Cerebellar nuclear complex (tissue), 1 donor: ENCODE measurements at places on chromosomes 7 and 10.

DNA sequence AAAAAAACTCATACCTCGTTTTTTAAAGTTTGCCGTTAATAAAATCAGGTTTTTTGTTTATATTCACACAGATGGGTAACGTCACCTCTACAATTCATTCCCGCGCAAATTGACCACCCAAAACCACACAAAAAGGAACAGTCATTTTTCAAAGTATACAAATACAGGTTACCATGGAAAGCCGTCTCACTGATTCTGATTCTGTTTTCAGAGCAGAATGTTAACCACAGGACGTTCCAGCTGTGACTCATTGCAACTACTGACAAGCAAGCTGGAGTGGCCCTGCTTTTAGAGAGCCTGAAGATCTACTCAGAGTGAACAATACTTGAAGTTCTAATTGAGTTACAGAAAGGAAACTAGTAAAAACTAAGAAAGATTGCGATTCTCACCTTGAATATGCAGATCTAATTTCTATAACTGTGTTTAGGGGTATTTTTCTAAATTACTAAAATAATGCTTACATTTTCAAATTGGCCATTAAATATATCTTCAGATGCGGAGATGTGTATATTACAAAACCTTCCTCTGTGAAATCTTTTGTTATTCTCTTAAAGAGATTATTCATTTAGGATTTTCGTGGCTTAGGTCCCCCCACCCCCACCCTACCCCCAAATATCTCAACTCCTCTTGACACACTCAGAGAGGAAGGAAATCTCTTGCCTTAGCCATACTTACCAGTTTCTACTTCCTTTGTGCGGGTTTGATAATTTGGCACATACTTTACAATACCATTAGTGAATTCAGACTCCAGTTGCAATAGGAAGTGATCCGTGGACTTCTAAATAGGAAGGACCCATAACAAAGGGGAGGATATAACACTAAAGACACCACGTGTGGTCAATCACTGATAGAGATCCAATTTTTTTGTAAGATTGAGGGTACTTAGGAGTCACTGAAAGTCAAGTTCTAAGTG is 106.0 kb downstream of the CUBN start:
- DNase-seq = no peak

- no peak for DNase-seq
These were observed 162.6 kb upstream of the GDF10 start for GRCh38 chr10:47137311-47137851.

- no peak for DNase-seq
These were observed 114.9 kb upstream of the EEPD1 start for GRCh38 chr7:36038063-36038721.

- DNase-seq = no peak
These were observed 500.4 kb downstream of the MAGI2 start for GRCh38 chr7:78953090-78953489.

DNA sequence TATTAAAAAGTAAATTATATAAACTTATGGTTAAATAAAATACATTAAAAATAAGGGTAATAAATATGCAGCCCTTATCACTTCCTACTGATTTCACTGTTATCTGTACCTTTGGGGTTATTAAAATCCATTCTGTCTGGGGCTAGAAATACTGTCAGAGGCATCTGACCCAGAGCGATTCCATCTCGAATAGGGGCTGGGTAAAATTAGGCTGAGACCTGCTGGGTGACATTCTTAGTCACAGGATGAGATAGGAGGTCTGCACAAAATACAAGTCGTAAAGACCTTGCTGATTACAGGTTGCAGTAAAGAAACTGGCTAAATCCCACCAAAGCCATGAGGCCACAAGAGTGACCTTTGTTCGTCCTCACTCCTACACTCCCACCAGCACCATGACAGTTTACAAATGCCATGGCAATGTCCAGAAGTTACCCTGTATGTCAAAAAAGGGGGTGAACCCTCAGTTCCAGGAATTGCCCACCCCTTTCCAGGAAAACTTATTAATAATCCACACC is 77.6 kb downstream of the COBL start:
- no peak for DNase-seq

DNA sequence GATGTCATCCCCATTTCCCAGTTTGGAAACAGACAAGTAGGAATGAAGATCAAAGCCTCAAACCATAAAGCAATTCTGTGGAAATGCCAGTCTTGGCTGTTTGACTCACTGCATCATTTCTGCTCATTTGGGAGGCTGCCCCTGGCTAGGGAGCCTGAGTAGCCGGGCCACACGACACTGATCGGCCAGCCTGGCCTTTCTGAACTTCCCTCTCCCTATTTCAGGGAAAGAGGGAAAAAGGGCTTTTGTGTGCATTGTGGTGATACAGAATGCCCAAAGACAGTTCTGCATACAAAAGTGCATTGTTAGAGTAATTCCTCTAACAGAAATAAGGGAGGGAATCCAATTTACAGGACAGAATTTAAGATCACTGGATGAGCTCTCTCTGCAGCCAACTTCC is 41.7 kb upstream of the OPALIN start:
- DNase-seq = no peak

GRCh38 chr7:137871170-137871915 is 24.6 kb upstream of the DGKI start:
- no peak for DNase-seq

- DNase-seq = no peak
These were observed 3.8 kb downstream of the SFXN2 start for GRCh38 chr10:102718220-102718619.

DNA sequence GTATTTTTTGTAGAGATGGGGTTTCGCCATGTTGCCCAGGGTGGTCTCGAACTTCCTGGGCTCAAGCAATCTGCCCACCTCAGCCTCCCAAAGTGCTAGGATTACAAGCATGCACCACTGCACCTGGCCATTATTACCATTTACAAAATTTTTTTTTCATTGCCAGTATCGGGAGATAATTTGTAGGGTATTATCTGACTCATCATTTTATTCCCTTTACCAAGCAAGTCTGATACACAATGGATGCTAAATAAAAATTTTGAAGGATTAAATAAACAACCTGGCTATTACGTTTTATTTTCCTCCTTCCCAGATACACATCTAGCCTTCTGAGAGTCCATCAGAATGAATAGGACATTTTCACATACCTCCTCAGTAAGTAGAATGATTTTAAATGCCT is 38.1 kb upstream of the CPN1 start:
- no peak for DNase-seq

DNA sequence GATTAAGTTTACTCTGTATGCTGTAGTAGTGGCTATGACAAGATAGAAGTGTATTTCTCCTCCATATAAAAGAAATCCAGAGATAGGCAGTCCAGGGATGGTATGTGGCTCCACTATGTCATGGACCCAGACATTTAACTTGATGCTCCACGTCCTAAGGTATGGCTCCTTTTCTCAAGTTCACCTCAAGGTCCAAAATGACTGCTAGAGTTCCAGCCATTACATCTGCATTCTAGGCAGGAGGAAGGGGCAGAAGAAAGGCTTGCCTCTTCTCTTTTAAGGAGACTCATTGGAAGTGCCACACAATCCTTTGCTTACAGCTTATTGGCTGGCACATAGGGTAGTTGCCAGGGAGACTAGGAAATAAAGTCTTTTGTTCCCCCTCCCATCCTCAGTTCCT is 27.7 kb upstream of the ATXN7L1 start:
- DNase-seq = no peak

GRCh38 chr7:134834689-134835462 is 55.4 kb downstream of the CALD1 start:
- no peak for DNase-seq

DNA sequence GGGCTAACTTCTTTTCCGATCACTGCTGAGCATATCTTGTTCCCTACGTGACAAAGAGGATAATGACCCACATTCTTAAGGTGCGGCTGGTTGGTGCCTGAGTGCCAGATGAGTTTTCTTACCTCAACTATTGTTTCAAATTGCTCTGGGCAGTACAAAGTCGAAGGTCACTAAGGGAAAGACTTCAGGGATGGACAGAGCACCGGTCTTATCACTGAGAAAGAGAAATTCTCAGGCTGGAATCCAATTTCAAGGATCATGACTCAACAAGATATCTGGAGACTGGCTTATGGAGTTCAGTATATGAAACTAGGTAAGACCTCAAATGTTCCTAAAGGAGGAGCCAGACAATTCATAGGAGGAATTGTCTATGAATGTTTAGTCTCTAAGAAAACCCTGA is 780.3 kb downstream of the SUGCT start:
- DNase-seq = no peak

GRCh38 chr10:68231817-68232251 is at the start of gene ATOH7:
Gene ATOH7, minus strand, starts transcription at chr10:68232113. Its CDS starts 436 bp downstream, at chr10:68231677.
- peak; percentile 61 for DNase-seq

- DNase-seq = no peak
These were observed 11.4 kb upstream of the IDI2 start for GRCh38 chr10:1037098-1037497.

- no peak for DNase-seq
These were observed 521.0 kb downstream of the SORCS1 start for GRCh38 chr10:106643473-106643872.

GRCh38 chr7:121530227-121531174 is 134.4 kb upstream of the FAM3C start:
- no peak for DNase-seq

DNA sequence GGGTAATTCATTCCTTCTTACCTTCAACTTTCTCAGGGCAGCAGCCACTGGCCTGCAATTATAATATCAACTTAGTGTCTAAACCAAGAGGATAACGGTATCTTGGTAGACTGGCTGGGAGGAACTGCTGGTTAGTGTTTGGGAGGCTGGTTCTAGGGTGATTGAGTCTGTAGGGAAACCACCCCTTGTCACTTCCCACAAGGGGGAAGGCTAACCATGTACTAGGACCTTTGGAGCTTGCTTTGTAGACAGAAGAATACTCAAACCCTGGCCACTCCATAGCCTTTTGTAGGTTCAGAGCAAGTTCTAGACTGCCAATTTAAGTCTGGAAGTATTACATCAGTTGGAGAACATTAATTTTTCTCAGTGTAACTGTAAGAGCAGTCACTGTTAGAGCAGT is 51.3 kb downstream of the NHLRC2 start:
- no peak for DNase-seq

- no peak for DNase-seq
These were observed 8.7 kb downstream of the EPC1 start for GRCh38 chr10:32338262-32338661.

DNA sequence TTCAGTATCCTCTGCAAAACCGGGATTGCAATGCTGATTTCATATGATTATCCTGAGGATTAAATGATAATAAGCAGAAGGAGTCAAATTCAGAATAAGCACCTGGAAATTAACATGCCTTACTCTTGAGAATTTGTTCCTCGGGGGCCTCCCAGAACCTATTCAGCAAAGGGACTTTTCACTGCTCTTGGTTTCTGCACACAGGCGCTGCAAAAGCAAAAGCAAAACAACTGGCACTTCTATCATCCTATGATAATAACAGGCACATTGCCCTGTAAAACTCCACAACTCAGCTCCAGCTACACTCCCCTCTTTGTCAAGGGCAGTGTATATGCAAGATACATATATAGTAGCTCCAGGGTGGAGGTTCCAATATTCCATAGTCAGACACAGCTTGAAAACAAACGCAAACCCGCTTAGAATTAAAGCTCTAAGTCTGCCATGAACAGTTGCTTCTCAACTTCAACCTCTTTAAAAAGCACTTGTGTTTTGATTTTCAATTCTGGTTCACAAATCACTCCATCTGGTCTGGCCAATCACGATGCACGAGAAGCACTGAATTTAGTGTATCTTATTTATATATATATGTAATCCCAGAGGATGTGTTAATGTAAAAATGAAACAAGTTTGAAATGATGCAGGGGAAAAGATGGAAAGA is 119.9 kb upstream of the PTER start:
- no peak for DNase-seq

DNA sequence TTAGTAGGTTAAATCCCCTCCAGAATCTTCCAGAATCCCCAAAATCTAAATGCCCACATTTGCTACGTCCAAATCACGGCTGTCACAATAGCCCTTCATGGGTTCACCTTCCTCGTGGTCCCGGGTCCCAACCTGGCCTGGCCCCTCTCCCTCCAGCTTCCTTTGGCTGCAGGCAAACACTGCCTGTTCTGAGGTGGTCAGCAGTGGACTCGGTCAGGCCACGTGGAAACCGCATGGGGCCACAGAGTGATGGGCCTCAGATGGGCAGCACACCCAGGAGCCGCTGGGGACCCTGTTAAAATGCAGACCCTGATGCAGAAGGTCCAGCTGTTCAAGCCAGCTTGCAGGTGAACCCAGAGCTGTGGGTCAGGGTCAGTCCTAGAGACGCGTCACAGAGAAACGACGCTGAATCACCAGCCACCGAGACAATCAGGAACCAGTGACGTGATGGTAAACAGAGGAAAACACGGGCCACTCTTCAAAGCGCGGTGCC is 588.6 kb downstream of the DNAJB6 start:
- DNase-seq = no peak

GRCh38 chr7:109215341-109215740 is 645.7 kb downstream of the DNAJB9 start:
- DNase-seq = no peak

- DNase-seq = no peak
These were observed 30.2 kb upstream of the CXCL12 start for GRCh38 chr10:44415121-44415520.
